ENCODE measurements at places on chromosomes 1 and 21. TPM values are rescaled to one million over a fixed set of nuclear protein-coding genes. Genes with fewer than 3 reads are reported as not detected.

The FNBP1L gene
- 31.8 TPM for total RNA-seq

The KRTAP12-2 gene
- not detected for total RNA-seq

The OR10J5 gene
- total RNA-seq, result not detected

DNA sequence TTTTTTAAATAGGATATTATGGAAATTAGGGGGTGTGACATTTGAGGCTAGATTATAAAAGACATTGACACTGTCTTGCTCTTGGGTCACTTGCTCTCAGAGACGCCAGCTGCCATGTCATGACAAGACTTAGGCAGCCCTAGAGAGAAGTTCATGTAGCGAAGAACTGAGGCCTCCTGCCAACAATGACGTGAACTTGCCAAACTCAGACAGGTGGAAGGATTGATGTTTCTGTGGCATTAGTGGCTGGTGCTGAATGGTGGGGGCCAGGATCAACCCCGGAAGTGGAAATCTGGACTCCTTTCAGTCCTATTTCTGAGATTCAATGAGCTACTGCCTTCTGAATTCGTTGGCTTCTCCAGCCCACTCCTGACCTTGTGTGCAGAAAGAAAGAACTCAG, 14.7 kb downstream of the NCF2 start:
- no peak for DNase-seq

The ZYG11A gene
- not detected for total RNA-seq

DNA sequence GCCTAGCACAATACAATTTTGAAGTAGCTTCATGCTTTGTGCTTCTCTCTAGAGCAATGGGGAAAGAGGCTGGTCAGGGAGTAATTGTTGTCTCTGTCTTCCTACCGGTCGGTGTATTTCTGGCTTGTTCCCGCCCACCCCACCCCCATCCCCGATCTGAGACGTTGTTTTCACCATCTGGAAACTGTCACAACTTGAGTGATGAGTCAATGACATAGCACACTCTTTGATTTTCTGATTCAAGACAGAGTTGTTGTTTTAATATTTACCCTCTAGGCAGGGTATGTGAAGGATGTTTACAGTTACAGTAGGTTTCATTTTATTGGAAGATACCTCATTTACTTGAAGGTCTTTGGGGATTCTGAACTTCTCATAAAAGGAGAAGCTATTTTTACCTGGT, 7.0 kb downstream of the IL12RB2 start:
- peak; percentile 22 for DNase-seq

DNA sequence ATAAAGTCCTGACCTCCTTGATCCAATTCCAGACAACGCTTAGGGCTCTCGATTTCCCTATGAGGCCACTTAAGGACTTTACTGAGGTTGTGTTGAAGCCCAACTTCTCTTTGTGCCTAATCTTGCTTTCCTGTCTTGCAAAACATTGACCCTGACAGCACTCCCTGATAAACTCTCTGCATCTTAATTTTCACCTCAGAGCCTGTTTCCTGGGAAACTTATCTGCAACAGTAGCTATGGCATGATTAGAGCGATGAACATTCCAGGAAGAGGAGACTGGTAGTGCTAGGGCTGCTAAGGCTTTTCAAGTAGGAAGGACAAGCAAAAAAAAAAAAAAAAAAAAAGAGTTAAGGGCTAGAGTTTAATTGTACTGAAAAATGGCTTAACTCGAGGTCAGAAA, 118.9 kb downstream of the RGS21 start:
- DNase-seq, result no peak

GRCh38 chr1:206979379-206980043, 9.3 kb upstream of the FCAMR start:
- peak; percentile 68 for DNase-seq

GRCh38 chr1:58065520-58065919, 481.0 kb downstream of the OMA1 start:
- peak; percentile 18 for DNase-seq

GRCh38 chr21:43728154-43728466, 9.2 kb downstream of the PDXK start:
- DNase-seq, result no peak

The CYYR1 gene
- total RNA-seq, result not detected

The ST6GALNAC5 gene
- 2.1 TPM for total RNA-seq

- DNase-seq, result no peak
These were observed 198.7 kb upstream of the PBX1 start for GRCh38 chr1:164360265-164360664.

The PTGER3 gene
- total RNA-seq, result not detected

DNA sequence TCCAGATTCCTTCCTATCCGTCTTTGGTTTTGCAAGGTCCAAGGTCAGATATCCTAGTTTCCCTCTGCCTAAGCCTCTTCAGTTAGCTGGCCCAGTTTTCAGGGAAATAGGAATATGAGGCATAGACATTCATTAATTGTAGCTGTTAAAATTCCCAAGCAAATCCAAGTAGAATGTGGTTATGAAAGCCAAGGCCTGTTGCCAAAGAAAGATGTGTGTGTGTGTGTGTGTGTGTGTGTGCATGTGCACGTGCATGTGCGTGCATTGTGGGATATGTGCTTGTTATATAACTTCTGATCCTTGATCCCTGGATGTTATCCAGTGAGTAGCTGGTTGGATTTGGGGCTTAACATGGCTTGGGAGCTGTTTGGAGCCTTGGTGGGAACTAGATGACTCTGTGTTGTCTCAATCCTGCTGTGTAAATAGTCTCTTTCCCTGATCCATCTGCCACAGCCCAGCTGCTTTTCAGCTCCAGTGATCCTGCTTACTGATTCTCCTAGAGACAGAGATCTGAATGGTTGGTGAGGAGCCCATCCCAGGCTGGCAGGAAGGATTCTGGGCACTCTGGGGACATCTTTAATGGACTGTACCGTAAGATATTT, 70.6 kb upstream of the GCLM start:
- no peak for DNase-seq

- no peak for DNase-seq
These were observed 324.0 kb upstream of the VAMP3 start for GRCh38 chr1:7447093-7447492.

DNA sequence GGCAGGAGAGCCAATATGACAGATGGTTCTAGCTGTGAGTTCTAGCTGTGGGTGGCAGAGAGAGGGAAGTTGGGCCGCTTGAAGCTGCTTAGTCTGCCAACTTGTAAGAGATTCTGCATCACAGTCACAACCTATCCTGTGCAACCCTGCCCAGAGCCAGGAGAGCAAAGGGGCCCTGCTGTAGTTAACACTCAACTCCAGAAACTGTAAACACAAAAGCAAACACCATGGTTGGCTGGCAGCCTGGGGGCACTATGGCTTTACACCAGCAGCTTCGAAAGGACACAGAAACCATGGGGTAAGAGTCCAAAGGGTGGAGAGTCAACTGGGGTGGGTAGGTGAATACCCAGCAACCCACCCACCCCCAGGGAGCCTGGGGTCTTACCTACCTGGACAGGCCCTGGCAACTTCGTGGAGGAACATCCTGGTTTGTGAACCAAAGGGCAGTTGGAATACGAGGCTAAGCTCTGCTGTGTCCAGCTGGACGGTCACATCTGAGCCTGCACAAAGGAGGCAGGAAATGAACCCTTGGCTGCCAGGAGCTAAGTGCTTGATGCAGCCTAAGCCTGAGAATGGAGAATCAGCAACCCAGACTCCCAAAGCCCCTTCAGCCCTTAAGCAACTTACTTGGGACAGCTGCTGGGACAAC, 6.4 kb downstream of the INPP5B start:
- no peak for DNase-seq

The BECN2 gene
- not detected for total RNA-seq

- DNase-seq, result no peak
These were observed 10.8 kb upstream of the THEM4 start for GRCh38 chr1:151920149-151920548.

DNA sequence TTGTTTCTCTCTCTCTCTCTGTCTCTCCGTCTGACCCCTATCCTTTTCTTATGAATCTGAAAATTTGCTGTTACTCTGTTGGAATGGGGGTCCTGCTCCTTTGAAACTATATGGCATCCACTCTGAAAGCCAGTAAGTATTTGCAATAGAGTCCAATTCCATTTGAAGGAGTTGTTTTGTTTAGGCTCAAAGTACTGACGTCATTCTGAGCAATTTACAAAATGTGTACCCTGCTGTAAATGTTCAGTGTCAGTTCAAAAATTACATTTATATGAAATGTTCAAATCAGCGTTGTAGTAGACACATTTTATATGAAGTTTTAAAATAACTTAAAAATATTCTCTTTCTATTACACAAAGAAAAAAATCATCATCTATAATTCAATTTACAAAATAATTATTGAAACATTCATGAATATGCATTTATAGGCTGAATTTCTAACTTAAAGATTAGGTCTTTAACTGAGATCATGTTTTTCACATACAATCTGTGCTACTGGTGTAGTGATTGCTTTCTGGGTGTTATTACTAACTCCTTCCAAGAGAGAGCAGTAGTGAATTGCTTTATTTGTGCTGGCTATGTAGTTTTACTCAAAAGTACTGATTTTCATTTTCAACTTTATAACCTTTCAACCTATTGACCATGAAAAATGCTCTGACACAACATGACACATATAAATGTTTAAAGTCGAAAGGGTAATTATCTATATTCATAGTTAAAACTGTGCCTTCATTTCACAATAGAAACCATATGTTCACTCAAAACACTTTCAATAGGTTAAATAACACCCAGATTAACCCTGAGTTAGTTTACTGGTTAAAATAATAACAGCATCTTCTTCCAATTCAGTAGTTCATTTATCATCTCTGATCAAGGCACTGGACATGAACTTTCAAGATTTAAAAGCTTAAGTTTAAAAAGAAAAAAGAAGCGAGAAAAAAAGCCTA, 253.1 kb upstream of the ADGRL4 start:
- peak; percentile 57 for DNase-seq

The SPRR1A gene
- not detected for total RNA-seq

DNA sequence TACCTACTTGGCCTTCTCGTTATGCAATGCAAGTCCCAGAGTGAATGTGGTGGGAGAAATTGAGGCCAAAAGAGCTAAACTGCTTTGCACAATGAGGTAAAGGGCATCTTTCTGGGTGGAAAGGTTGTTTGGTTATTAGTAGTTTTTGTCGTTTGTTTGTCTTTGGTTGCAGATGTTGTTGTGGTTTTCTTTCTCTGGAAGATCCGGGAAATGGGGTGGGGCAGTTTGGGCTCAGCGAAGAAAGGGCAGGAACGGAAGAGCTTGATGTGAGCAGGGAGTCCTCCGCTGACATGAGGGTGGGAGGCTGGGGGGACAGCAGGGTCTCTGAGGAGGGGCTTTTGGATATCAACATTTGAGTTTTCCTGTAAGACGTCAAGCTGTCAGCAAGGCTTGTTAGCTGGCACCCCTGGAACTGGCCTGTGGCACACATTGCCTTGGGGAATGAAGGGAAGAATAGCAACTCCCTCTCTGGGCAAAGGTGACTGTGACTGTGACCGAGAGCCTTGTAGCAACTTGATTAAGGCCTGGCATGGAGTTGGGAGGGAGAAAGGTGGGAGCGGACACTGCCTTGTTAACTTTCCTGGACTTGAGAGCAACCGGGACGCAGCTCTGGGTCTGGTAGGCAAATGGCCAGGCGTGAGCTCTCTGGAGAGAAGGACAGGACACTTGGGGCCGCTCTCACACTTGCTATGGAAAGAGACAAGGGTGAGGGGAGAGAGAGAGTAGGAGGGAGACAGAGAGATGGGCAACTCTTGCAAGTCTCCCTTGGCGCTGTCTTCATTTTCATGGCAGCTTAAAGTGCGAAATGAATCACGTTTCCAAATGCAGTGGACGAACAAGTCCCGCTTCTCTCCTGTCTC, 15.4 kb upstream of the OPRD1 start:
- no peak for DNase-seq

The LEFTY2 gene
- not detected for total RNA-seq

The FABP3 gene
- total RNA-seq, result not detected

GRCh38 chr1:7769673-7770412, 1.3 kb upstream of the VAMP3 start:
- DNase-seq, result no peak
